ENCODE measurements at places on chromosomes 11 and 22.

- DNase-seq: no peak
Observed at GRCh38 chr11:100972046-100972445, 157.6 kb downstream of the PGR start.

DNA sequence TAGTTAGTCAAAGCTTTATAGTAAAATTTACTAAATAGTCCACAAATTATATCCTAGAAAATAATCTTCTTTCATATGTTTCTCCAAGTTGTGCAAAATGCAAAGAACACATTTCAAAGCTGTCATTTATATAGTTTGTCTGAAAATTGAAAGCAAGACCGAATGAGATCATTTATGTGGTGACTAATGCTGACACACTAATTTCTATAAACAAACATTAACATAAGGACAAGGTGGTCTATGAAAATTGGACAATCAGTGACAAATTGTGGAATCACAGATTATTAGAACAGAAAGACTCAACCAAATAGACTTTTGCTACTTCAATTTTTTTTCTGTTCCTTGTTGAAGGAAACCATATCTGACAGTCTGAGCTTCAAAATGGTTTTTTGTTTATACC, 1056.1 kb downstream of the LRRC4C start:
- DNase-seq: no peak

GRCh38 chr11:87320123-87320522, 282.4 kb downstream of the TMEM135 start:
- DNase-seq: no peak

DNA sequence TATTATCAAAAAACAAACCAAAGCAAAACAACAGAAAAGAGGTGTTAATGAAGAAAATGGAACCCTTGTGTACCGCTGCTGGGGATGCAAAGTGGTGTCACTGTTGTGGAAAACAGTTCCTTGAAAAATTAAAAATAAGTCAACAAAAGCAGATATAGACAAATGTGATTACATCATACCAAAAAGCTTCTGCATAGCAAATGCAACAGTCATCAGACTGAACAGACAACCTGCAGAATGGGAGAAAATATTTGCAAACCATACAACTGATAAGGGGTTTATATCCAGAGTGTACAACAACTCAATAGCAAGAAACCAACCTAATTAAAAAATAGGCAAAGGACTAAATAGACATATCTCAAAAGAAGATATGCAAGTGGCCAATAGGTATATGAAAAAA, 22.9 kb upstream of the CARS1 start:
- DNase-seq: no peak

GRCh38 chr22:49627217-49628181, 200.2 kb downstream of the BRD1 start:
- DNase-seq: no peak

GRCh38 chr22:45919504-45920286, 57.3 kb downstream of the WNT7B start:
- DNase-seq: peak; percentile 90

DNA sequence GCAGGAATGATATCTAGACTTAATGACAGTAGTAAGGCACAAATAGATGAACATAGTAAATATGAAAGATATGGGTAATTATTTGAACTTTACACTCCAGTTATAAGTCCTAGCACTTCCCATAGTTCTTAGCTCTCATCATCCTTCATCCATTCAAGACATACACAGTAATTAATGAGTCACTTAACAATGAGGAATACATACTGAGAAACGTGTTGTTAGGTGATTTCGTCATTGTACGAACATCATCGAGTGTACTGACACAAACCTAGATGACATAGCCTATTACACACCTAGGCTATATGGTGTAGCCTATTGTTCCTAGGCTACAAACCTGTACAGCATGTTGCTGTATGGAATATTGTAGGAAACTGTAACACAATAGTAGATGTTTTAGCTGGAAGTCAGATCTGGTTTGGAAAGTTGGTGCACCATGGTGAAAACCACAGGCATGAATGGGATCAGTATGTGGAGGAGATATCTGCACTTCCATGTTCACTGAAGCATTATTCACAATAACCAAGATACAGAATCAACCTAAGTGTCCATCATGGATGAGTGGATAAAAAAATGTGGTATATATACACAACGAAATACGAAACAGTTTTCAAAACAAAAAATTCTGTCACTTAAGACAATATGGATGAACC, 229.9 kb upstream of the PITPNB start:
- DNase-seq: no peak

GRCh38 chr11:126139111-126140091, 72.0 kb downstream of the RPUSD4 start:
- peak; percentile 41 for DNase-seq

DNA sequence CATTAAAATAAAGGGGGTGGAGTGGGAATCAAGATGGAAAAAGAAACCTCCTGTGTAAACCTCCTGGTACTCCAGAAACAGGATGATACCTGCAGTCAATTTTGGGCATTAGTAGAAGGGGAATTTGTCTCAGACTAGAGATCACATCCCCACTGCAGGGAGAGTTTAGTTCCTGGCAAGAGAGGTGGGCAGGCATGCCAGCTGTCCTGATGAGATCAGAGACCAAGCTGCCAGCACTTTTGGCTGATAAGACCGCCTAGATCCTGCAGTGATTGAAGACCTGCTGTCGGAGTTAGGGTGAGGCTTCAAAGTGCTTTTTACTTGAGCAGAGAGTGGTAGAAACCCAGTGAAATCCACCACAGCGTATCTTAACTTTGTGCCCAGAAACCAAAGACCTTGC, 29.7 kb upstream of the NELL1 start:
- DNase-seq: no peak

DNA sequence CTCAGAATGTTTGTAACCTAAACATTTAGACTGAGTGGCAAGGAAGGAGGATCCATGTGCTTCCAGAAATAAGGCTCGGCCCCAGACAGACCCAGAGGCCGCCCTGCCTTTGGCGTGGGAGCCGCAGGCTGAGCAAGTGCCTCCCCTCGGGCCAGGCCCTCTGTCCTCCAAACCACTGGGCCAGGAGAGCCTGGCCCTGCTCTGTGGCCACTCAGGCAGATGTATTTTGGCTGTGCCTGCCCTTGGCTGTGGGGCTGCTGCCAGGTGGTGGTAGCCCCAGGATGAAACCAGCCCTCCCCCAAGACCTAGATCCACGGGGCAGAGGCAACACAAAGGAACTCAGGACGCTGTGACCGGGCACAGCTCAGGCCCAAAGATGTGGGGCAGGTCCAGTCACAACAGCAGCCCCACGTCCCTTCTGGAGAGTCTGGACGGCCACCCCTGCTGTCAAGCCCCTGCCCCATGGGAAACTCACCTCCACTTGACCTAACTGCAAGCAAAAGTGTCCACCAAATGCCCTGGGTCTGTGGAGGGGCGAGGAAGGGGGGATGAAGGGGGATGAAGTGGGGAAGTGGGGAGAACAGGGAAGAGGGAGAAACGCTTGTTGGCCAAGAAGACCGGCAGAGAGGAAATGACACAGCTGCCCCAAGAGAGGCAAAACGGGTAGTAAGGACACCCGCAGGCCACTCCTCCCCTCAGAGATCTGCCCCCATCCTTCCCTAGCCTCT, 24.0 kb downstream of the PISD start:
- DNase-seq: peak; percentile 78

DNA sequence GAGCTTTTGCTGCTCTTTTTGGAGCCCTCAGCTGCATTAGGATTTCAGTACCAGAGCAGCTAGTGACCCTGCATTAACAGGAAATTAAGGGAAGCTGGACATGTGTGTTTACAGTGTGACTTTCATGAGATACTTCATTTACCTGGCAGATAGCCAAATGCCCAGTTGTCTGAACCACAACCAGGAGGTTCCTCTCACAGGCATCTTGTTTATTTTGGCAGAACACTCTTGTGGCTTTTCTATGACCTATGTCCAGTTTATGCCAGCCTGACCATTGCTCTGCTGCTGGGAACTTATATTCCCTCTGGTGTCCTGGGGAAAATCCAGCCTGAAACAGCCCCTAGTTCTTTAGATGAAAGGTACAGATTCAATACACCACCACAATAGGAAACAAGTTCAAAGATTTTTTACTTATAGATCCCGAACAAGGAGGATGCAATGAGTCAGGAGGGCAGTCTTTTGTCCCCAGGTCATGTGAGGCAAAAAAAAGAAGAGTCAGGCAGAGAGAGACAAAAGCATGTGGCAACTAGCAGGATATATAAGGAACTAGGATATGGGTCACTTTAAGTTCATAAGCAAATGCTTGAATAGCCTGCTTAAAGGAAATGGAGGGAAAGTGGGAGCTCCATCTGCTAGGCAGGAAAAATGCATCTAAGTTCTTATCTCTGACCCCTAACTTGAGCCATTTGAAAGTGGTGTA, 379.3 kb downstream of the INSC start:
- no peak for DNase-seq

DNA sequence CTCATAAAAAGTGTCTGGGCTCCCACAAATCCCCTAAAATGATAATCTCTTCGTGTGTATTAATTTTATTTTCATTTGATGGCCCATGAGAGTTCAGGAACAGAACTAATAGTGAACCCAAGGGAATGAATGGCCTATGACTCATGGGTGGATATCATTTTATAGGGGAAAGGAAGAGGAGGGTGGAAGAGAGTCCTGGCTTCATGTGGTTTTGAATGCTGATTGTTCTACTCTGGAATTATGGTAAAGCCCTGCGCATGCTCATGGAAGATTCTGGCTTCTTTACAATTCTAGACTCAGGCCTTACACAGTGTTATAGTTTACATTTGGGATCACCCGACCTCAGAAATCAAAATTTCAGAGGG, 35.2 kb downstream of the MAML2 start:
- DNase-seq: no peak

- DNase-seq: no peak
Observed at GRCh38 chr11:61963016-61963281, 4.5 kb downstream of the FTH1 start.

DNA sequence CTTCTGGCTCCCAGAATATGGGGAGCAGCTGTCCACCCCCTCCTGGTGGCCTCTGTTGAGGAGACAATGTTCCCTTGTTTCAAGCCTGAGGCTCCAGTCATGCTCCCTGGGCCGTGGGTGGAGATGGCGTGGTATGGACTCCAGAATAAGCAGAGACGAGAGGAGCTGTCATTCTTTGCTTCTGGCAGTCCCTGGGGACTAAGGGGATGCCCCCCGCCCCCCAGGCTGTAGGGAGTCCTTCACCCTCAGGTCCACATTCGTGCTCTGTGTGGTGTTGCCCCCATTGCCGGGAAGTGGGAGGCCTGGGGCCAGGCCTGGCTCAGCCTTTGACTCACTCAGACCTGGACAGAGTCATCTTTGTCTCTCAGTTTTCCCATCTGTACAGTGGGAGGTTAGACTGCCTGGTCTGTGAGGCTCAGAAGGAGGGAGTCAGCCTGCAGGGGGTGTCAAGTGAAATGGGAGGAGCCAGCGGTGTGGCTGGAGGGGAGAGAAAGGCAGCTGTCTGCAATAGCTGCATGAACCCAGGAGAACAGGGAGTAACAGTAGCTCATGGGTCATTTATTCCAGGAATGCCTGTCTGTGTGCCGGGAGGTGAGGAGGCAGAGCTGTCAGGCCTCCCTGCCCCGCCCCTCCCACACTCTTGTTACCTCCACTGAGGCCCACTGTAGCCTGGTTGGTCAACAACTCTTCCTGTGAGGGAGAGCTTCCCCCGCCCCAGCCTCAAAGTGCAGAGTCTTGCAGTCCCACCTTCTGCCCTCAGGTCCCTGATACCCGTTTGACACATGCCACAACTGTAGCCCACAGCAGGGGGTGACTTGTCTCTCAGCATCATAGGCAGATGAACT, 6.3 kb downstream of the ARHGEF17 start:
- peak; percentile 83 for DNase-seq

DNA sequence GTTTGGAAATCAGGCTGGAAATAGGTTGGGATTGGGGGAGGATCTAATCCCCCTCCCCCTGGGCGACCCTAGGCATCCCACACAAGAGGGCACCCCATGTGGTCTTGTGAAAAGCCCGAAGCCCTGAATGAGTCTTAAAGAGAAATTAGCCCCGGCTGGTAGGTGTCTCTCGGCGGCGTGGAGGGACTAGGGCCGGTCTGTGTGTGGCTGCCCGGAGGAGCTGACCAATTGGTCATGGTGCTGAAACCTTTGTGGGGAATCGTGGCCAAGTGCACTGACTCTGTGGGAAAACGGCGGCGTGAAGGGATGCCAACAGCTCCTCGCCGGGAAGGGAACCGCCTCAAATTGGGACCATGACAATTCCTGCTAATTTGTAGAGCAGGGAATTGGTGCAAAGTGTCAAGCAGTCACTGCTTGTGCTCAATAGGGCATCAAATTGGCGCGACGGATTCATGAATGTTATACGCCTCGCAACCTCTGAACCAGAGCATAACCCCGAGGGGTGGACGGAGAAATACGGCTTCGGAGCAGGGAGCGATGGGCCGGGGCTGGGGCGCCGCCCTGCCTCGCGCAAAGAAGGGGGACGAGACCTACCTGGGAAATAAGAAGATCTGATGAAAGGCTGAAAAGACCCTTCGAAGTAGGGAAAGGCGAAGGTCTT, 1.5 kb downstream of the DBX1 start:
- peak; percentile 42 for DNase-seq

DNA sequence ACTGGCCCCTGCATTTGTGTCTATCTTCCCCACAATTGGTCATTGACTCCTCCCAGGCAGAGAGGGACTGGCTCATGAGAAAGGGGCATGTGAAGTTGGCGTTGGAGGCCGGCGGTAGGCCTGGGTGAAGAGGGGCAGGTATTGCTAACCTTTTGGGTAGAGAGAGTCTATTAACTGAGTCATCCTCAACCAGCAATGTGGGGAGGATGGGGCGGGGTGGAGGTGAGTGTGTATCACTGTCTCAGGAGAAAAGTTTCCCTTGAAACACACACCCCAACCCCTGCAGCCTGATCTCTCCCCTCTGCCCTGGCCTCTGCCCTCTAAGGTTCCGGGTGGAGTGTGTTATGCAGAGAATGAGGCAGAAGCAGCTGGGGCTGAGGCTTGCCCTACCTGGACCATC, 60.1 kb upstream of the PHF21B start:
- DNase-seq: no peak

DNA sequence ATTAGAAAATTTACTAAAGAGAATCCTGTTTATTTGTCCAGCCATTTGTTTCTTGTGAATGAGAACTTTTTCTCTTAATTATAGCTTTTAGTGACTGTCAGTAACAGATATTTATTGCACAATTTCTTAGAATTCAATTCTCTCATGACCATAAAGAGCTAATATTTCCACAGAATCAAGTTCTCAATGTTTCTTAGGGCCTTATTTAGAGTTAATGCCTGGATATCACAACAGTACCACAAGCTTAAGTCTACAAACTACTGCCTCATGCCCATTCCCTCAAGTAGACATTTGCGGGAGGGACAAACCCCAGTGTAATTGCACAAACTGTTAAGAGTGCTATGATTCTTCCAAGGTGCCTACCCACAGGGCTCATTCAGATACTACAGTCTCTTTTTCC, 199.7 kb upstream of the POU2AF2 start:
- no peak for DNase-seq

Data from upper lobe of left lung (tissue), 6 donors.